ENCODE measurements at places on chromosomes 4 and X.

GRCh38 chr4:76365636-76366035, 55.3 kb downstream of the CCDC158 start:
- DNase-seq = no peak

DNA sequence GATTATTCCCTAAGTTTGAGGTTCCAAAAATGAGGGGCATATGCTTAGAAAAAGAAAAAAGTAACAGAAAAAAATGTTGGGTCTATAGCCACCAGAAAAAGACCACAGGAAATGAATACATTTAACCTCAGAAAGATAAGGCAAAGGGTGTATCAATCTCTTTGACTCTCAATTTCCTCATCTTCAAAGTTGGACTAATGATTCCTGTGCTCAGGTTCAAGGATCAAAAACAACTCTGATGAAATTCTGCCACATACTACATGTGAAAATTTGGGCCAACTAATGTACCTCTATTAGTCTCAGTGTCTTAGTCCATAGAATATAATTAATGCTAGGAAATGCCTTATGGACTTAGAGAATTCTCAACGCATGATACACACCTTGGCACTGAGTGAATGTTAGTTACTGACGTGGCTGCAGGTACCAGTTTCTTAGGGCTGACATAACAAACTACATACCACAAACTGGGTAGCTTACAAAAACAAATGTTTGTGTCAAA, 257.7 kb downstream of the ANKRD50 start:
- DNase-seq = no peak

DNA sequence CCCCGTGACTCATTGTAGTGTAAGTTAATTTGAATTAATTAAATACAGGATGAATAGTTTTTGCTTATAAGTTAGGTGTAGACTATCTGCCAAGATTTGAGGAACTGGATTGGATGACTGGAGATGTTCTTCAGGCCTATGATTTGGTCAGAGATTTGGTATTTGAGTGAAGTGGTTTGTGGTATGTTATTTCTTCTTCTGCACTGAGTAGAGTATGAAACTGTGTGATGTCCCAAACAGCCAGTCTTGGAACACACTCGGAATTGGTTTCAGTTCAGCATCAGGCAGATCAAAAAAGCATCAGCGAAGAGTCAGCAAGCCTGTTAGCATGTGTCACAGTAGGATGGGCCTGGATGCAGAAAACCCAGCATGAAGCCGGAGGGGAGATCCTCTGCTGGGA, 294.1 kb downstream of the ARHGAP10 start:
- DNase-seq = no peak

DNA sequence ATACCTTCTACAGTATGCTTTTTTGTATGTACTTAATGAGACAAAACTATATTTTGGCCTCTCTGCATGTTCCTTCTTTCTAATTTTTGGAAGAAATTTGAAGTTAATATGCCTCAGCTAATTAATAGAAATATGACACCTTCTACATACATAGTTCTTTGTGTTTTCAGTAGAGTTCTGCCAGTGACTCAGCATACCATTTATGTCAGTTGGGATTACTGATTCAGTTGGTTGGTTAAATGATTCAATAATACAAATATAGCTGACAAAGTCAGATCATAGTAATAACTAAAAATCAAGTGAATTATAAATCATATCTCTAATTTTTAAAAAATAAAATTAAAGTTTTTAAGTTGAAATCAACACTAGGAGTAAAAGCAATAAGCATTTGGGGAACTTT, 16.8 kb downstream of the BTC start:
- no peak for DNase-seq

DNA sequence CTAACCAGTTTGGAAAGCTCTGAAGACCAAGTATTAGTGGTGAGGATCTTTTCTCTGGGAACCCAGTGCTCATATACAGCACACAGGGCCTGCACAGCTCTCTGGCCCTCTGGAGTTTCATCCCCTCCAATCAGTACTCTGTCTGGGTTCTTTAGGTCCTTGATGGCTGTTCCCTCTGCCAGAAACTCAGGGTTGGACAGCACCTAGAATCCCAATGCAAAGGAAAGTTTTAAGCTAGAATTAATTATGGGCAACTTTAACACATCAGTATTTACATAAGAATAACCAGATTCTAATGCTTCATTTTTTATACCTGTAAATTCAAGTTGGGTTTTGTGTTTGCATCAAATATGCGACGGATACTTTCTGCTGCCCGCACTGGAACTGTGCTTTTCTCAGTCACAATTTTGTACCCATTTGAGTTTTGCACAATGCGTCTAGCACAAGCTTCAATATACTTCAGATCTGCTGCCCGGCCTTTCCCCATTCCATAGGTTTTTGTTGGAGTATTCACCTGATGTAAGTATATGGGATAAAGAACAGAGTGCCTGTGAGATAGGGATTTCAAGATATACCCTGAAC, 16.8 kb downstream of the UGDH start:
- no peak for DNase-seq

DNA sequence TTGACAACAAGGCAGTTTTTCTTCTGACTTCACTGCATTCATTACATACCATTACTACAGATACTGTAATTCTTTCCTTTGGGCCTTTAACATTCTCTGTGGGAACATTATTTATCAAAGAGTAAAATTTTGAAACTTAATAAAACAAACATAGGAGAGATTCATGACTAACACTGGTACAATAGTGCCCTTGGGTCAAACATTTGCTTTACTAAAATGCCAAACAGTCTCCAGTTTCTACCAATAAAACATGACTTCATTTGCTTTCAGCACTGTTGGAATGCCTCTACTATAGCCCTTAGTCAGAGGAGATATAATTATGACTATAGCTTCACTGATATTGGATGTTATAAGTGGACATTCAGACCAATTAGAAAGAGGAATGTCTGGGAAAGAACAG, 481.5 kb downstream of the PACRGL start:
- no peak for DNase-seq

DNA sequence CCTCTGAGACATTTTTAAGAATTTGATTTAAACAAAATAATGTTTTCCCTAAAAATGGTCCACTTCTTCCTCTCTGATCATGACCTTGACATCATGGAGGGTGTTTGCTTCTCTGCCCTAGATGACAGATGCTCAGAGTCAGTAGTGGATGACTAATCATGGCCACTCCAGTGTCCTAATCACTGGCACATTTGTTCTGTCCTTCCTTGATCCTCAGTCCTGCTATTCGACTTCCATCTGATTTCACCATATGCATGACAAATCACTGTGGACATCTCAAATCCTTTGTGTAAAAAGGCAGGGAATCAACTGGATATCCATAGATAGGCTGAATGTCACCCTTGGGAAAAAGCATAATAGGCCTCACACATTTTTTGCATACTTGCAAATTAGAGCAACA, 9.0 kb downstream of the CRMP1 start:
- DNase-seq = no peak

GRCh38 chr4:169147191-169147590, 123.6 kb downstream of the SH3RF1 start:
- no peak for DNase-seq

- no peak for DNase-seq
Observed at GRCh38 chr4:109915385-109916026, 2.8 kb downstream of the EGF start.

DNA sequence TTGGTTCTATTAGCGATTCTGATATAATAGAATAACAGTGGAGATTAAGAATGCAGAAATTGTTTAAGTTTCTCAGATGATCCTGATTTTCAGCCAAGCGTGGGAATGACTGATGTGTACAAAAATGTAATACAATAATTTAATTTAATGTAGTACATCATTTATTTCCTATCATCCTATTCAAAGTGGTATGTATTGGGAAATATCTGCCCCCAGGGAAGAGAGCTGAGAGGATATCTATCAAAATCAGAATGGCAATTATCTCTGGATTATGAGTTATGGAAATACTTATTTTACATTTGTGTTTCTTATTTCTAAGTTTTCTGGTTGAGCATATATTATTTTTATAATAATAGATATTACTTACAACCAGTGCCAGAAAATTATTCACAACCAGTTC, 3.9 kb downstream of the FABP2 start:
- DNase-seq = no peak

- no peak for DNase-seq
Observed at GRCh38 chr4:184392316-184392715, 82.0 kb downstream of the IRF2 start.

Data from NCI-H1092 treated with DMSO at 0.1 percent for 48 hours (cell line).